ENCODE measurements at places on chromosomes 11 and 22. TPM values are rescaled to one million over a fixed set of nuclear protein-coding genes. Genes with fewer than 3 reads are reported as not detected.

Gene NR1H3
- 23.9 TPM for total RNA-seq

Gene RIC3
- total RNA-seq: 39.9 TPM

Gene MPPED2
- total RNA-seq: 4.8 TPM

Gene DMC1
- total RNA-seq: not detected

Gene TUBA8
- total RNA-seq: 1.9 TPM

Gene HBB
- total RNA-seq: 24.4 TPM

Gene GGT1
- 4.2 TPM for total RNA-seq
